ENCODE measurements at places on chromosomes 5 and 9. TPM values are rescaled to one million over a fixed set of nuclear protein-coding genes. Genes with fewer than 3 reads are reported as not detected.
A peak's percentile ranks its signal among the peaks of the same experiment; 100 is the strongest.

MLANA gene
- not detected for total RNA-seq

FOXE1 gene
- total RNA-seq = 0.05 TPM

ANXA6 gene
- 95.4 TPM for total RNA-seq

FOXI1 gene
- total RNA-seq = not detected

SRD5A1 gene
- total RNA-seq = 42.6 TPM

SLCO6A1 gene
- total RNA-seq = 0.42 TPM

FCN2 gene
- total RNA-seq = not detected

SPATA9 gene
- total RNA-seq = not detected

GRCh38 chr5:173318881-173319620 is 9.2 kb downstream of the STC2 start:
- DNase-seq = no peak

- peak; percentile 17 for DNase-seq
These were observed at the start of gene HTR1A for GRCh38 chr5:63962279-63962678. TSS of gene HTR1A (minus strand) at chr5:63962445. CDS start at chr5:63961719, 726 bp downstream.

GRCh38 chr5:19536387-19536786 is 451.6 kb downstream of the CDH18 start:
- DNase-seq = no peak

DNA sequence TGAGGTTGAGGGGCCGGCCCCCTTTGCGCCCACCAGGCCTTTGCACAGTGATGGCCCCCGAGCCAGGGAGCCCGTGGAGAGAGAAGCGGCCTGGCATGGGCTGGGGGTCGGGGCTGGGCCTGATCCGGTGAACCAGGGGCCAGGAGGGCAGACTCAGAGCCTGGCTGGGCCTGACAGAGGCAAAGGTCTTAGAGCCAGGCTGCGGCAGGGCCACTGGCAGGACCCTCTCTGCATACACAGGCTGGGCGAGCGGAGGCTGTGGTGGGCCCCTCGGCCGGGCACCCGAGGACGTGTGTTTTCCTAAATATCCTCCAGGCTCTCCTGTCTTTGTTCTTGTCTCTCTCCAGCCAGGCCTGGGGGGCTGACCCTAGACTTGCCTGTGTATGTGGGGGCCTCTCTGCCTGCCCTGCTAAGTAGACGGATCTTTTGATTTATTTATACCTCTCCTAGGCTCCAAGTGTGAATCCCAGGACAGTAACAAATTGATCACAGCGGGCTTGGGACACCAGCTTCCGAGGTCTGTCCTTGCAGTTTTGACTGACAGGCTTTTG is 933 bp downstream of the NEK6 start:
- peak; percentile 38 for DNase-seq

- no peak for DNase-seq
These were observed 55.6 kb downstream of the DUSP1 start for GRCh38 chr5:172715421-172715780.

- no peak for DNase-seq
These were observed 75.3 kb downstream of the ARHGAP26 start for GRCh38 chr5:142845402-142845921.

- DNase-seq = no peak
These were observed 381.4 kb downstream of the GADD45G start for GRCh38 chr9:89986190-89986589.

- no peak for DNase-seq
These were observed 541 bp upstream of the TBCA start for GRCh38 chr5:77776554-77777206.

DNA sequence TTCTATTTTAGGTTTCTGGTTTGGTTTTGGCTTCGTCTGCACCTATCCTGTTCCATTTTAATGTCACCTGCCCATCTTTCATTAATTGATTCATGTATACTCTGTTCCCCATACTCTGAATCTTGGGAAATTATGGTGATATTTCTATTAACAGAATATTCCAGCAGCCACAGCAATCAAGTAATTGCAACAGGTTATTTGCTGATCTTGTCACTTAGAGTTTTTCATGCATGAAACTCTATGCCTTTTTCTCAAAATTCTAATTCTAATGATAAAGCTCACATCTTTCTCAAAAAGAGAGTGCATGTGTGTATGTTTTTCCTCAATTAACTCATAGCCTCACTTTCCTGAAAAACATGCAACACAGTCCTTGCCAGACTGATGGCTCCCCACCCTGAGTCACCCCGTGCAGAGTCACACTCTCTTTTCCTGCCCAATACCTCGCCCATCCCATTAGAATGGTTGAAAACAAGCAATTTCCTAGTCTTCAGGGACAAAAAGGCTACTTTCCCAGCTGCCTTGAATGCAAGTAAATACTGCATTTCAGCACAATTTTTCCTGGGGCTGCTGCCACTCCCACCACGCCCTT is 15.6 kb downstream of the GFRA3 start:
- no peak for DNase-seq

GRCh38 chr5:3886524-3887451 is 291.2 kb downstream of the IRX1 start:
- no peak for DNase-seq

DNA sequence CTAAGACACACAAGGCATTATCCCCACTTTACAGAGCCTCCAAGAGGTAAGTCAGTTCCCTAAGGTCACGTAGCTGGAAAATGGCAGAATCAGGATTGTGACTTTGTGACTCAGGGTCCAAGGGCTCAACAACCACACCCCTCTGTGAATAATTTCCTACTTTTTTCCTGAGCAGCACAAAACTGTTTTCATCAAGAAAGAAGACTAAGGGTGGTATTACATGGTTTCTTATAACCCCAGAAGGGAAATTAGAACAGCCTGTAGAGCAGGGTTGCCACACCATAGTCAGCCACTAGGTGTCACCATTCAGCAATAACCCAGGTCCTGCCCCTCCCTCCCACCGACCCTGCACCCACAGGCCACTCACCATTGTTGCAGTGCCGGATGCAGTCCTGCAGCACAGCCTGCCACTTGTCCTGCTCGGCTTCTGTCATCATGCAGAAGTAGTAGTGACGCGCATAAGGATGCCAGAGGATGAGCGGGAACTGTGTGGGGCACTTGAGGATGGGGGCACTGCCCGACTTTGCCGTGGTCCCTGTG is 72.1 kb downstream of the LRSAM1 start:
- peak; percentile 54 for DNase-seq

DNA sequence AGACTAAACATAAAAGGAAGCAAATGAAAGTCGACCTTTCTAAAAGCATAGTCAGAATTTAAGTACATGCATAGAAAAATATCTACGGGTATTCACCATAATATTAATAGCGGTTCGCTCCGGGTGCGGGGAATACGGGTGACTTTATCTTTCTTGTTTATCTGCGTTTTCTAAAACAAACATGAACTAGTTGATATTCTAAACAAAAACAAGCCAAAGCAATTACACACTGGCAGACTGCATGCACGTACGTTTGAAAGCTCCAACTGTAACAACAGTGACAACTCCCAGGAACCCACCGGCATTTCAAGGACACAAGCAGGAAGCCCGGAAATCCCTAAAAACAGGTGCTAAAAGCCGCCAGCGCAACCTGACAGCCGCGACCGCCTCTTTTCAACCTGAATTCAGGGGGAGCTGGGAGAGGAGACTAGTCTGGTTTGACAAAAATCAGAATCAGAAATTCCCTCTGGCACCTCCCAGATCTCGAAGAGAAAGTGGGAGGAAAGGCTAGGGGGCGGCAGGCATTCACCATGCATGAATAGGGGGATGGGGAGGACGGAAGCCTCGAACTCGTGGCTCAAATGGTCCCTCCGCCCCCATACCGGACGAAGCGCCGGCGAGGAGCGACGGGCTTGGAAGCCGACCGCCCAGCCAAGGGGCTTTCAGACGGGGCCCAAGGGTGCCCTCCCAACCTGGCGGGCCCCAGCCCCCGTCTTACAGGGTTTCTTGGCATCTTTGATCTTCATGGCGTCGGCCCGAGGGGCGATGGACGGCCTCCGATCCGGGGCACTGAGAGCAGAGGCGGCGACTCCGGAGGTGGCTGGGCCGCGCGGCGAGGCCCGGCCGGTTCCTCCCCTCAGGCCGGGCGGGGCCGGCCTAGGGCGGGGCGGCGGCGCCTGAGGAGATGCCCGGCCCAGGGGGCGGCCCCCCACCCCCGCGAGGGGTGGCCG is at the start of gene PANK3:
Gene PANK3 (minus strand): TSS at position 831 of the 950 bp plus-strand sequence. CDS start 85 bp downstream, at position 746.
- DNase-seq = peak; percentile 60

DNA sequence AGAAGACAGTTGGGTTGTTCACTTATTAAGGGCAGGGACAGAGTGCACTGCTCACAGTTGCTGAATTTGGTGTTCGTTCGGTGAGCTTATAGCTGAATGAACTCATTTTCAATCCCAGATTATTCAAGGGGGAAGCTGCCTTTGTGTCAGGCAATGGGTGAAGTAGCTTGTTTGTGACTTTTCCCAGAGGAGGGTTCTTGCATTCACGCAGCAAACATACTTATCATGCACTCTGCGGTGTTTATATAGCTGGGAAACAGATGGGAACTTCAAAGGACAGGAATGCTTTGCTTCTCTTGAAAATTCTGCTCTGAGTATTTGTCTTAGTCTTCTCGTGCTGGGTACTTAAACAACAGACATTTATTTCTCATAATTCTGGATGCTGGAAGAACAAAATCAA is 64.7 kb upstream of the ABCA1 start:
- no peak for DNase-seq

DNA sequence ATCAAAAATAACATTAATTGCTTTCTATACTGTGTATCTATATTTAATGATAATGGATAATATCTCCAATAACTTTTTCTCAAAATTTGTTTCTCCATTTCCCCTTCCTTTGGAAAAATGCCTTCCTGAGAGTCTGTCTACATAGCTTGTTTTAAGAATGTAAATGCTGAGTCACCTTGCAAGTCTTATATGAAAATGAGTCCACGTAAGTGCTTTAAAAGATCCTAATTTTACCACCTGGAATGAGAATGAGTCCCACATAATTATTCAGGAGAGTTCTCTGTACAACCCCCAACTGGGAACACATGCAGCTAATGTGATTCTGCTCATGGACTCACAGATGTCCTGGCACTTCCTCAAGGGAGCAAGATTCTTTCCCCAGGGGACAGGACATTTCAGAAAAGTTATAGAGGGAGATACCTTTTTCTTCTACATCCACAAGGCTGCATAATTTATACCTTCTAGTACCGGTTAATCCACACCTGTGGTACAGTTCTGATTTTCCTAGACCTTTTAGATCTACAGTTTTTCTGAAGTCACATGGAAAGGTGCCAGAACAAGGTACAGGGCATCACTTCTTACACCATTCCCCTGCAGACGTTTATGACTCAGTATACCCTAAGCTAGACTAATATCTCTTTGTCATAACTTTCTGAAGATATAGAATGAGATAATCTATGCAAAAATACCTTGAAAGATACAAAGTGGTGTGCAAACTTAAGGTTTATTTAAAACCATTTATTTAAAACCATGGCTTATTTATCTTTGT is 314.1 kb downstream of the CETN3 start:
- no peak for DNase-seq

- DNase-seq = no peak
These were observed 239.0 kb downstream of the FSTL4 start for GRCh38 chr5:133373121-133373870.

DNA sequence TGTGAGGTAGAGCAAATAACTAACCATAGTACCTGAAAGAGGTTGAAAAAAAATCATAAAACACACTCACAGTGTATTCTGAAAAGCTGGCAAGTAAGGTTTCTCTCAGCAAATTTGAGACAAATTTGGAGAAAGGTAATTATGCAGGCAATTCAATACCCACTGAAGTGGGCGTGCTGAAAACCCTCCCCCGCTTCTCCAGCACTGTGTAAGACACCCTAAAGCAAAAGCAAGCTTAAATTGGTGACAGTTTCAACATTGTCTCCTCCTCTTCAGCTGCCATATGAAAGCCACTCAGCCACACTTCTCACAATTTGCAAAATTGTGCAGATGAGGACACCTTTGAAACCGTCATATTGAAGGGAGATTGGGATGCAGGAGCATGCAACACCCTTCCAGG is 322.3 kb upstream of the CDH6 start:
- DNase-seq = no peak

DNA sequence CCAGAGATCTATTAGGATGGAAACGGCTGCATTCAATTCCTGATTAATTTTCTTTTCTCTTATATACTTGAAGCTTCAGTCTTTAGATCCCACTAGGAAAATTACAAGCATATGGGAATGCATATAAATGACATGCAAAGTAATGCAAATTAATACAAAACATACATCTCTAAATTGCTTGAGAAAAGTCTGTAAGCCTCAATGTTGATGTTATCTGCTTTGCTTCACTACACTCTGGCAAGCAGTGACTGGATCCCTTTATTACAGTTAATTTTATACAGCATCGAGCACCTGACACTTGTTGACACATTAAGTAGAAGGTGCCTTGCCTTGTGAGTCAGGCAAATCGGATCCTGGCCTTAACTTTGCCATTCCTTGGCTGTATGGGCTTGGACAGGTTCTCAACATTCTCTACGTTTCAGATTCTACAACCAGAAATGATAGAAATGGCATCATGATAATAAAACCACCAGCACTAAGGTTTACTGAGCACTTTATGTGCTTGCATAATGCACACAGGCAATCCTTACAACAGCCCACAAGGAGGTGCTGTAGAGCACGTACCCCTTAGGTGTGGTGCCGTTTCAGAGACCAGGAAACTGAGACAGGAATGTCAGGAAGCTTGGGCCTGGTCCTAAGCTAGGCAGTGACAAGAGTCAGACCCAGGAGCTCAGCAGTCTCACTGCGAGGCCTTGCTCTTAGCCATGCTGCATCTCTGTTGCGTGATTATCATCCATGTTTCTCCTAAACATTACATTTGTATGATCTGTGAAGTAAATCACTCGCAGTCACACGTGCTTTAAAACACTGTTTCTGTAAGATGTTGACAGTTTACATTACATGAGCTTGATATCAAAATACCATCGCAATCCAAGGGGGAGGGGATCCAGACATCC is 2.7 kb downstream of the GCNT4 start:
- DNase-seq = peak; percentile 75

DNA sequence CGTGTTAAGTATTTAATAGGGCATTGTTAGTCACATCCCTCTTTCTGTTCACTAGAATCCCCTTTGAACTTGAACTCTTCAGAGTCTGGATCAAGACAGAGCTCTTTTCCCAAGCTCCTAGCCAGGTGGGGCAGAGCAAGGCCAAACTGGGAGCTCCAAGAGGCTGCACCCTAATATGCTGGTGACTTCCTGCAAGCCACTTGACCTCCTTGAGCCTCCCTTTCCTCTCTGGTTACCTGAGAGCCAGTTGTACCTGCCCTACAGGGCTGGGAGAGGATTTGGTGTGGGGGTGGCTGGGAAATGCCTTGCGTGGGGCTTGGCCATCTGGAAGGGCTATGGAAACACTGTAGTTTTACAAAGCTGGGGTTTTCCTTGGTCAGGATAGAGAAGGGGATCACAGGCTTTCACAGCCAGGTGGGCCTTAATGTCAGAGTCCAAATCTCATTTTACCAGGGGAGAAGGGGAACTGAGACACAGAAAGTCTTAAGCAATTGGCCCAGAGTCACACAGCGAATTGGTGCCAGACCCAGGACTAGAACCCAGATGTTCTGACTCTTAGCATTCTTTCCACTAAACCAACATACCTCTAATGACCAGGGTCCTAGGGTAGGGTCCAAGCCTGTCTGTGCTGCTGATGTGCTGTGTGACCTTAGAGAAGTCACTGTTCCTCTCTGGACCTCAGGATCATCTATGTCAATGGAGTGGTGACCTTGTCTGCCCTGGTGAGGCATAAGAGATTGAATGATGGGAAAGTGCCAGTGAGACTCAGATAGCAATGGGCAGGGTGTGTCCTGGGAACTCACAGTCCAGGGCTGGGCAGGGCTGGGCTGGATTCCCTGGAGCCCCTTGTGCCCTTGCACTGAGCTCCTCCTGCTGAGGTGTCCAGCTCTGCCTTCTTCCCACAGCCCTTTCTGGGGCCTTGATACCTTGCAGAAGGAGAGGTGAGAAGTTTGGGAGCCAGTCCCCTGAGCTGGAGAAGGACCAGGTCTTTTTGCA is 35.8 kb downstream of the GSN start:
- no peak for DNase-seq
